ENCODE measurements at places on chromosomes 3 and 15.
A peak's percentile ranks its signal among the peaks of the same experiment; 100 is the strongest.

DNA sequence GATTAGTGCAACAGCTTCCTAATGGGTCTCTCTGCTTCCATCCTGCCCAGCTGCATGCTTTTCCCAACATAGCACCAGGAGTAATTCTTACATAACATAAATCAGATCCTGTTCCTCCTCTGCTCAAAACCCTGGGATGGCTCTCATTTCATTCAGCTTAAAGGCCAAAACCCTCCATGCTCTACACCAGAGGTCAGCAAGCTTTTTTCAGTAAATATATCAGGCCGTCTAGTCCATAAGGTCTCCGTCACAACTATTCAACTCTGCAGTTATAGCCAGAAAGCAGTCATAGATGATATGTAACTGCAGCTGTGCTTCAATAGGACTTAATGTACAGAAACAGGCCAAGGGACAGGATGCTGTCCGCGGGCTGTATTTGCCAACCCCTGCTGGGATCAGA is 202.8 kb upstream of the UBE2E2 start:
- DNase-seq, result no peak

DNA sequence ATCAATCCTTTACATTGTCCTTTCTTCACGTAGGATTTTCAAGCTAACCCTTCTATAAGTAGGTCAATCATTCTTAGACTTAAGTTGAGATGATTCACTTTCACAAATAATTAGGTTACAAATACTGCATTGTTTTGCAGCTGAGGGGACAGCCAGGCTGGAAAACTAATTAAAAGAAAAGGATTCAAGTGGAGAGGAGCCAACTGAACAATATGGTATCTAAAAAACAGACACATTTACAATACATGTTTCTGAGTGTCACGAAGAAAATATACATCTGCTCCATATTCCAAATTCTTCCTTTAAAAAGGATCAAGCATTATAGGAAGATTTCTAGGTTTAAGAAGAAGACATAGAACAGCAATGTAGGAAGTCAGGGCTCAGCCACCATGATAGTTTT is 70.2 kb downstream of the PEAK1 start:
- no peak for DNase-seq

GRCh38 chr3:24683090-24683489 is 188.4 kb upstream of the THRB start:
- no peak for DNase-seq

- no peak for DNase-seq
Measured at GRCh38 chr15:33309602-33310276, 1.0 kb upstream of the RYR3 start.

DNA sequence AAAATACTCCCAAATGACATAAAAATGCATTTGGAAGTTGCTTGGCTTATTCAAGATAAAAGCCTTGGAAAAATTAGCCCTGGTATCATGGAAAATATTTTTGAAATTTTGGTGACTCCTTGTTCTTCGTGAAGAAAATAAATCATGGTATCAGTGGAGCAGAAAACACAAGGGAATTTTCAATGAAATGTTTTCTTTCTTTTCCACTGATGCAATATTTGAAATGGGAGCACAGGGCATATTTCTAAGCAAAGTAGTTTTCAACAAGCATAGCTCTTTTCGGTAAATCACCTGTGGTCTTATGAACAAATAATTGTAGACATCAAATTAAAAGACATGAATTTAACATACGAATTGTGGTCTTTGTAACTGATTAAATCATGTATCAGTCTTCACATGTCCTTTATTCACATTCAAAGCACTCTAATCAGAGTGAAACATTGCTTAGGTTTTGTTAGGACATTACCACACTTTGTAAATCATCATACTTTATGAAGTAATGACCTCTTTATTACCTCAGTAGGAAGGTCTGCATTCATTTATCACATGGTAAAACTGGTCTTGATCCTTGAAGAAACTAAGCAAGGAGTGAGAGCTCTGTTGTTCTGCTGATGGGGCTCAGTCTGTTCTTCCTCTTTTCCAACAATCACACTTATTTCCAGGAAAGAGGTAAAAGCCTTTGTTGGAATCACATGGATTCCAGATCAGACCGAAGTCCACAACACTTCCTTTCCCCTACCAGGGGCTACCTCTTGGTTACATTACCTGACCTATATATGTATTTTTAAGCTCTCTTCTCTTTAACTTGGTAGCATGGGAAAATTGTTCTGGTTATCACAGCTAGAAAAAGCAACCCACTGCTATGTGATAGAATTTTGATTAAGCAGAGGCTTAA is 413.5 kb upstream of the THBS1 start:
- no peak for DNase-seq

DNA sequence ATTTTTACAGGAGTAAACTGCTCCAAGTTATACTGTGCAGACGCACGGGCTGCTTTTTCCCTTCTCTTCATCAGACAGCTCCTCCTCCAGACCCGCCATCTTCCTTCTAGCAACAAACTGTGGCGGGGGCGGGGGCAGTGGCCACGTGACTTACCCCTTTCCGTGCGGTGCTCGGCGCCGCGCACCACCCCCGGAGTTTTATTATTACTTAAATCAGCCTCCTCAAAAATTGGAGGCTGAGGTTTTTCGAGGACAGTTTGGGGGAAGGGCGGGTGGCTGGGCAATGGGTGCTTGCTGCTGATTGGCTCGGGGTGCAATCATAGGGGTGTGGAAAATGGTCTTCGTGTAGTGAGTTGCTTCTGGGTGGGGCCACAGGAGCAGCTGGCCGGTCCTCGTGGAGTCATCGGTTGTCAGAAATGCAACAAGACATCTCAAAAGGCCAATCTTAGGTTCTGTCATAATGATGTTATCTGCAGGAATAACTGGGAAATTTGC is 77.1 kb upstream of the MFGE8 start:
- DNase-seq, result no peak

- no peak for DNase-seq
Measured at GRCh38 chr3:20111836-20112235, 71.6 kb downstream of the KAT2B start.

GRCh38 chr3:145490088-145491048 is 670.6 kb downstream of the PLOD2 start:
- DNase-seq, result no peak

DNA sequence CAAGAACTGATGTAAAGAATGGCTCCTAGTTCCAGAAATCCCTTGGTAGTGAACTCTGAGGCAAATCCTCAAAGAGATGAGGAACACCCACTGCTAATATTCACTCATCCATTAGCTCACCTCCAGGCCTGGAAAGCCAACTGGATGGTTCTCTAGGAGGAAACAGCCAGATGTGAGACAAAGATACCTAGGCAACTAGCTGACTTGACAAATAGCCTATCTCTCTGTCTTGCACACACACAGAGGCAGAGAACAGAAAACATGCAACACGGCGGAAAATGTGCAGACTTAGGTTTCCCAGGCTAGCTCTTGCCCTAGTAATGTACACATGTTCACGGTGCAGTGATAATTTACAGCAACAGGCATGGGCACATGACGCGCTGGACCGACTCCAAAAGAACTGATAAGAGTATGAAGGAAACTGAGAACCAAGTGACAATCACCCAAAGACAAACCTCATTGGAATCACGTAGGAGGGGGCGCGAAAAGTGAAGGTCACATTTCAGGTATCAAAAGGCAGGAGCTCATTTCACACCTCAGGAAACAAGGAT is 318.1 kb downstream of the FOXP1 start:
- DNase-seq, result no peak

- DNase-seq, result peak; percentile 64
Measured at GRCh38 chr3:61236556-61236955, 14.7 kb downstream of the FHIT start.

DNA sequence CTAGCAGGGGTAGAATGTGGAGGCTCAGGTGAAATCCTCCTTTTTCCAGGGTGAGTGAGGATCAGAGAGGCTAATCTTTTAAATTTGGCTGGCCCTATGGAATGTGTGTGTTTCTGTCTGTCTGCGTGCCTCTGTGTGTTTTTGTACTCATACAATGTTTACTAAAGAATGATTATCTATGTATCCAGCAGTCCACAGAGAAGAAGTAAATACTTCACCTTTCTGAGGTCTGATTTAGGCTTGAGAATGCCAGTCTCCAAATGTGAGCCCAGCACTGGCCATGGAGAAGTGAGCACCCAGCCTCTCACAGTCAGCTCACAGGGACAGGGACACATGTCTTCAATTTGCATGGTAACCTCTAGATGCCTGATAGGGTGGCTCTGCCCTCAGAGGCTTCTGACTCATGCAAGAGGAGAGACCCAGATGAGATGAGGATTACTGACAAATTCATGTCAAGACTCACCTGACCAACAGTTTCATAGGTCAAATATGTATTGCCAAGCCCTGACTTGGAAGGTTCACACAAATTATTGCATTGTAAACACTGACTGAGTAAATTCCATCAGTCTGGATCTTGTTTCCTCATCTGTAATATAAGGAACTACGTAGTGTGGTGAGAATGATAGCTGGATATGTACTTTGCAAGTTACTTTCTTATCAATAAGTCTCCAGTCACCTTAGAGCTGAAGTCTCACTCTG is 31.0 kb downstream of the ENTPD3 start:
- no peak for DNase-seq

GRCh38 chr3:13053420-13053819 is 19.8 kb downstream of the IQSEC1 start:
- no peak for DNase-seq

DNA sequence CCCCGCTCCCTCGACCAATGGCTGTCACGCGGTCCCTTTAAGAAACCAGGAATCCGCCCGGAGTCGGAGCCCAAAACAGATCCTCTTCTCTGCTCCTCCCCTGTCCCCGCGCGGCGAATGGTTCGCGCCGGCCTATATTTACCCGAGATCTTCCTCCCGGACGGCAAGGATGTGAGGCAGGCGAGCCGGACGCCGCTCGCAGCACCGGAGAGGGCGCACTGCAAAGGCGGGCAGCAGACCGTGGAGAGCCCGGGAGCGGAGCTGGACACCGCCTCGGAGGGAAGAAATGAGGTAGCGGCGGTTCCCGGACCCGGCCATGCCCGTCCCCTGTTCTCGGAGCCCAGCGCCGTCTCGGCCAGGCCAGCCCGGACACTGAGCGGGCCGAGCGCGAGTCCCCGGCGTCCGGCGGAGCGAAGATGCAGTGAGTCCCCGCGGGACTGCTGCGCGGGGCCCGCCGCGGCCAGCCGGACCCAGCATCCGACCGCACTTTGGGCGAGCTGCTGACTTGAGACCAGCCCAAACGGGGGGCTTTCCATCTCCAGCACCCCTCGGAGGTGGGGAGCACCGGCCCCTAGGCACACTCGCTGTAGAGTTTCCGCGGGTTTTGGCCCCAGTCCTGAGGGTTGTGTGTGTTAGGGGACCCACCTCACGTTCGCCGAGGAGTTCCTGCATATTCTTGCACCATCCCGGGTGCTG is at the start of gene FAM43A:
FAM43A (plus strand) TSS at position 166 of the 696 bp plus-strand sequence. CDS start 944 bp downstream, outside the sequence.
- DNase-seq, result no peak
